ENCODE measurements at places on chromosomes 4 and X.
A peak's percentile ranks its signal among the peaks of the same experiment; 100 is the strongest.

GRCh38 chr4:44256414-44256813, 192.2 kb downstream of the KCTD8 start:
- DNase-seq, result peak; percentile 60

GRCh38 chrX:130916636-130917422, 13.8 kb upstream of the ENOX2 start:
- peak; percentile 61 for DNase-seq

- DNase-seq, result no peak
Observed at GRCh38 chrX:43707812-43708548, 51.9 kb downstream of the MAOA start.

DNA sequence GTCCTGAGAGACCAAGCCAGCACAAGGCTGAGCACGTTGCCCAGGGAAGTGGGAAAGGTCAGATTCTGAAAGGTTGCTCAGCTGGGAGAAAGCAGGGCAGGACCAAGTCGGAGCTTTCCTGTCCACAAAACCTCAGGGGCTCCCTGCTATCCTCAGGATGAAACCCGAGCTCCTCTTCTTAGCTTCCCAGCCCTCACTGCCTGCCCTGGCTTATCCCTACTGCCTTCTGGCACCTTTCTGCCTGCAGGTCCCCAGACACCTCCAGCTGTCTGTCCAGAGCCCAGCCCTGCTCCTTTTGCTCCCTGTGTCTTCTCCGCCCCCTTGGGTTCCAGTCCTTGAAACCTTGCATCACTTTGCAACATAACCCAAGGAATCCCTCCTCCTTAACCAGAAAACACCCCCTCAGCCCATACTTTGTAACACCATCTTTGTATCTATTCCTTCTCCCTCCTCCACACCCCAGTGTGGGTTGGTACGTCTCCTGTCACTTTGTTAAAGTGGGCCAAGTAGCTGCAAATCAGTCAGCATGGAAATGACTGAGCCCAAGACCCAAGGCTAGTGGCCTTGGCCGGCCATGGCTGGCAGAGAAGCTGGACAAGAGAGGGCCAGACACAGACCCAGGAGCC, 20.0 kb upstream of the PRRG3 start:
- DNase-seq, result no peak
